ENCODE measurements at places on chromosomes 13 and 19.

DNA sequence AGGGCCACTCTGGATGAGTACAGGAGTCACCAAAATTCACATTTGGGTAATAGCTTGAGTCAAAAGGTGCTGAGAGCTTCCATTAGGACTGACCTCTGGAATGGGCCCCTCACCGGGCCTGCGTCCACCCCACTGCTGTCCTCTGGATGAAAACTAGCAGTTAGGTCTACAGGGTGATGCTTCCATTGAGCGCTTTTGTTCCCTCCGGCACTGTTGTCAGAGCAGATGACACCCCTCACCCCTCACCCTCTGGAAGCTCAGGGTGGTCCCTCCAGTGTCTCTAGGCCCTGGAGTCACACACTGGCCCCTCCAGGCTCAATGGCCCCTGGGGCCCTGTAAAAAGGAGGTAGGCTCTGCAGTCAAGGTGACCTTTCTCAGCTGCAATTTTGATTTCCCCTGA, 187.8 kb upstream of the GPR12 start:
- no peaks in the 10 kb centered on the region for H3K4me1 ChIP-seq
- H3K36me3 ChIP-seq: no peaks in the 10 kb centered on the region
- H3K4me3 ChIP-seq: no peak overlapping the region

GRCh38 chr13:98539666-98540065, 37.2 kb downstream of the STK24 start:
- H3K36me3 ChIP-seq: no peaks in the 10 kb centered on the region

- peak overlapping the region; percentile 58 for H3K27ac ChIP-seq
- peaks cover 9% of the 10 kb centered on the region for H3K4me1 ChIP-seq
- DNase-seq: peak; percentile 94
- no peaks in the 10 kb centered on the region for H3K27me3 ChIP-seq
- no peak overlapping the region for H3K4me3 ChIP-seq
These were observed 19.3 kb downstream of the GNA15 start for GRCh38 chr19:3154957-3155736.

GRCh38 chr13:38637576-38637975, 49.3 kb upstream of the FREM2 start:
- no peaks in the 10 kb centered on the region for H3K27me3 ChIP-seq
- H3K4me1 ChIP-seq: no peaks in the 10 kb centered on the region
- H3K27ac ChIP-seq: no peak overlapping the region
- no peak overlapping the region for H3K4me3 ChIP-seq

GRCh38 chr19:41019346-41019745, 28.3 kb downstream of the CYP2B6 start:
- no peak for DNase-seq
- no peaks in the 10 kb centered on the region for H3K27me3 ChIP-seq

DNA sequence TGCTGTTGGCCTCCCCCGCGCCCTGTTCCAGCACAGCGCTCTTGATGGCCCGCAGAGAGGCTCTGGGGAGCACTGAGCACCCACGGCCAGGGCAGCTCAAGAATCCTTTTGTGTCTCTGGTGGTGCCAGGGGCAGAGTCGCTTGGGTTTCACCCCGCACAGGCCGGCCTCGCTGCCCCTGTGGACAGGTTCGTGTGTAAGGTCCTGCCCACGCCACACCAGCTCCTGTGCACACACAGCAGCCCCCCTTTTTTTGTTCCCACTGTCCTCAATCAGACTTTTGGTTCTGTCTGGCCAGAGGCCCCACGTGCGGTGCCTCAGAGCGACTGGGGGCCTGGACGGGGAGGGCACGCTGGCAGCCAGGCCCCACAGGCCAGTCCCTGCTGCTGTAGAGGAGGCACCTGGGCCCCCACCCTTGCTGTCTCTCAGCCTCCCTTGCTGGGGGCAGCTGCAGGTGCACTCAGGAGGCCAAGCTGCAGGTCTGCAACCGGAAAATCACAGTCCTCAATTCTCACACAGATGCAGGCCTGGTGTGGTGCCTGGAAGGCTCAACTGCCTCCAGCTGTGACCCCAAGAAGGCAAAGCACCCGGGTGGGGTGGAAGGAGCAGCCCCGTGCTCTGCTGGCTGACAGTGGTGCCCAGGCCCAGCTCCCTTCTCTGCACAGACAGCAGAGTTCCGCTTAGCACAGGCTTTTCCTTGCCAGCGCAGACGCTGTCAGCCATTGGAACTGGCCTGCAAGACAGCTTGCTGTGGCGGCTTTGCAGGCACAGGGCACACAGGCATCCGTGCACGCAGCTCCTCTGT, 12.6 kb upstream of the F7 start:
- H3K27me3 ChIP-seq: no peaks in the 10 kb centered on the region
- no peak for DNase-seq
- H3K4me1 ChIP-seq: no peaks in the 10 kb centered on the region
- no peak overlapping the region for H3K27ac ChIP-seq
- no peaks in the 10 kb centered on the region for H3K36me3 ChIP-seq
- no peak overlapping the region for H3K4me3 ChIP-seq

GRCh38 chr13:30435911-30436451, 13.7 kb downstream of the UBE2L5 start:
- no peak overlapping the region for H3K4me3 ChIP-seq
- DNase-seq: no peak
- no peaks in the 10 kb centered on the region for H3K4me1 ChIP-seq
- H3K27ac ChIP-seq: no peak overlapping the region

DNA sequence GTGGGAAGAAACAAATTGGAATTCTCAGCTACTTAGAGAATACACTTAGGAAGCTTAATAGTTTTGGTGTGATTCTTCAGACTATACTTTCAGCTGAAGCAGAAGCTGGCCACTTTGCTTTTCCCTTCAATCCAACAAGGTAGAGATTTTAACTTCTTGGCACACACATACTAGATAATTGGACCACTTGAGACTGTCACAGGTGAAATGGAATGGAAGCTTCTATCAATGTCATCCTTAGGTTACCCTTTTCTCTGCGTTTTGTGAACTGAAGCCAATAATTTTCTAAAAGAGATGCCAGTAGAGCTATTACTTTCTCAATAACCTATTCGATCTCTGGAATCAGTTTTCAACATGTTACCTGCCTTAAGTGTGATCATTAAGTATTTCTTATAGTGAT, 405.3 kb downstream of the PCDH20 start:
- no peaks in the 10 kb centered on the region for H3K36me3 ChIP-seq
- no peak overlapping the region for H3K27ac ChIP-seq
- no peaks in the 10 kb centered on the region for H3K27me3 ChIP-seq
- no peak overlapping the region for H3K4me3 ChIP-seq
- no peak for DNase-seq

DNA sequence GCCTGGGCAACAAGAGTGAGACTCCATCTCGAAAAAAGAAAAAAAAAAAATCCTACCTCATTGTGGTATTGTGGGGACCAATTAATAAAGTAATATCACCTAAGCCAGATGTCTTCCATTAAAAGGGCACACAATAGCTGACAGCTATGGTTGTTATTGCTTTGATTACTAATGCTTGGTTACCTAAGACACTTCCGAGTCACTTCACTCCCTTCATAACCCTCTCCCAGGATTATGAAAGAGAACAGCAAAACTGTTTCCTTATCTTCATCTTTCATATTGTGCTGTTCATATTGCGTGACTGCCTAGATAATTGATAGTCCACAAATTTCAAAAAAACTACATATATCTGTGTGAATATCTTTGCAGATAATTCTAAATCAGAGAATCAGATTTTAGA, 10.3 kb upstream of the HSPH1 start:
- no peak for DNase-seq
- peaks cover 6% of the 10 kb centered on the region for H3K4me1 ChIP-seq
- no peaks in the 10 kb centered on the region for H3K27me3 ChIP-seq
- H3K4me3 ChIP-seq: no peak overlapping the region
- H3K36me3 ChIP-seq: no peaks in the 10 kb centered on the region

- peak overlapping the region; percentile 66 for H3K27ac ChIP-seq
- no peak for DNase-seq
- H3K27me3 ChIP-seq: no peaks in the 10 kb centered on the region
- no peaks in the 10 kb centered on the region for H3K36me3 ChIP-seq
- H3K4me3 ChIP-seq: no peak overlapping the region
- peaks cover 55% of the 10 kb centered on the region for H3K4me1 ChIP-seq
These were observed 146.2 kb downstream of the SHISA2 start for GRCh38 chr13:25905611-25906010.

GRCh38 chr19:11540645-11541044, 2.0 kb downstream of the CNN1 start:
- no peak for DNase-seq
- no peak overlapping the region for H3K4me3 ChIP-seq
- no peak overlapping the region for H3K27ac ChIP-seq
- no peaks in the 10 kb centered on the region for H3K27me3 ChIP-seq

DNA sequence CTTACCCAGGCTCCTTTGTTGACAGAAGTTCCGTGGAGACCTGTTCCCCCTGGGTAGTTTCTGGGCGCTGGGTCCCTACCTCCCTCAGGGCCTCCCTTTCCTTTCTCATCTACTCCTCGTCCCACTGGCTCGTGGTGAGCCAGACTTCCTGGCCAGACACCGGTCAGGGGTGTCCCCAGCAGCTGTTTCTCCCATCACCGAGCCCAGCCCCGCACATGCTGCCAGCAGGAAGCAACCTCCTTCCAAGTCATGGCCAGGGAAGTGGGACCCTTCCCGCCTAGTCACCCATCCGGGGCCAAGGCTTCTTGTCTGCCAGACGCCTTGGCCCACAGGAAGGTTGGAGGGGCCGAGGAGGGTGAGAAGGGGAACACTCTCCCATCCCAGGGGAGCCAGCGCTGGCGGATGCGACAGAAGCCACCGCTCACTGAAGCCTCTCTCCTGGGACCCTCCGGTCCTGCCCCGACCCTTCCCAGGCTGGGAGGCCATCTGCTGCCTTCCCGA, 5.7 kb downstream of the PAK4 start:
- no peak overlapping the region for H3K27ac ChIP-seq
- no peak overlapping the region for H3K4me3 ChIP-seq
- no peaks in the 10 kb centered on the region for H3K36me3 ChIP-seq
- no peaks in the 10 kb centered on the region for H3K27me3 ChIP-seq
- H3K4me1 ChIP-seq: no peaks in the 10 kb centered on the region

GRCh38 chr19:1392939-1393530, 8.3 kb downstream of the GAMT start:
- no peak for DNase-seq
- peaks cover 17% of the 10 kb centered on the region for H3K36me3 ChIP-seq
- no peak overlapping the region for H3K4me3 ChIP-seq

GRCh38 chr13:52852444-52852843, 4.0 kb upstream of the PCDH8 start:
- no peaks in the 10 kb centered on the region for H3K36me3 ChIP-seq
- H3K27me3 ChIP-seq: peaks cover 81% of the 10 kb centered on the region
- H3K4me1 ChIP-seq: peaks cover 25% of the 10 kb centered on the region
- no peak overlapping the region for H3K4me3 ChIP-seq
- DNase-seq: no peak

- no peak for DNase-seq
- H3K4me3 ChIP-seq: no peak overlapping the region
- H3K36me3 ChIP-seq: no peaks in the 10 kb centered on the region
- no peak overlapping the region for H3K27ac ChIP-seq
- peaks cover 30% of the 10 kb centered on the region for H3K27me3 ChIP-seq
These were observed 4.2 kb downstream of the LILRB5 start for GRCh38 chr19:54252845-54253244.

- no peaks in the 10 kb centered on the region for H3K4me1 ChIP-seq
- DNase-seq: peak; percentile 4
- H3K4me3 ChIP-seq: no peak overlapping the region
- H3K27me3 ChIP-seq: no peaks in the 10 kb centered on the region
- H3K27ac ChIP-seq: no peak overlapping the region
- no peaks in the 10 kb centered on the region for H3K36me3 ChIP-seq
These were observed 55.2 kb downstream of the SOX21 start for GRCh38 chr13:94657167-94657566.

GRCh38 chr19:3469638-3470499, 10.5 kb downstream of the SMIM24 start:
- H3K27ac ChIP-seq: no peak overlapping the region
- H3K4me3 ChIP-seq: no peak overlapping the region
- peaks cover 3% of the 10 kb centered on the region for H3K27me3 ChIP-seq
- DNase-seq: no peak
- H3K36me3 ChIP-seq: no peaks in the 10 kb centered on the region

- H3K36me3 ChIP-seq: no peaks in the 10 kb centered on the region
- H3K4me1 ChIP-seq: peaks cover 3% of the 10 kb centered on the region
- no peak overlapping the region for H3K27ac ChIP-seq
- no peaks in the 10 kb centered on the region for H3K27me3 ChIP-seq
- H3K4me3 ChIP-seq: no peak overlapping the region
These were observed 7.1 kb downstream of the GPR108 start for GRCh38 chr19:6730153-6730804.

GRCh38 chr13:30142486-30143211, 164.7 kb downstream of the KATNAL1 start:
- peak; percentile 74 for DNase-seq
- H3K27ac ChIP-seq: no peak overlapping the region
- no peaks in the 10 kb centered on the region for H3K36me3 ChIP-seq
- H3K4me1 ChIP-seq: peaks cover 13% of the 10 kb centered on the region
- H3K4me3 ChIP-seq: no peak overlapping the region

- no peaks in the 10 kb centered on the region for H3K4me1 ChIP-seq
- no peak overlapping the region for H3K4me3 ChIP-seq
These were observed 46.8 kb upstream of the URAD start for GRCh38 chr13:28035146-28035782.

GRCh38 chr13:78764665-78765064, 105.7 kb upstream of the OBI1 start:
- no peak for DNase-seq
- peaks cover 2% of the 10 kb centered on the region for H3K4me1 ChIP-seq
- no peak overlapping the region for H3K4me3 ChIP-seq
- no peak overlapping the region for H3K27ac ChIP-seq
- H3K36me3 ChIP-seq: no peaks in the 10 kb centered on the region

GRCh38 chr13:89136678-89137077, 1465.5 kb downstream of the SLITRK5 start:
- no peaks in the 10 kb centered on the region for H3K4me1 ChIP-seq
- DNase-seq: no peak
- no peak overlapping the region for H3K4me3 ChIP-seq
- no peaks in the 10 kb centered on the region for H3K36me3 ChIP-seq

DNA sequence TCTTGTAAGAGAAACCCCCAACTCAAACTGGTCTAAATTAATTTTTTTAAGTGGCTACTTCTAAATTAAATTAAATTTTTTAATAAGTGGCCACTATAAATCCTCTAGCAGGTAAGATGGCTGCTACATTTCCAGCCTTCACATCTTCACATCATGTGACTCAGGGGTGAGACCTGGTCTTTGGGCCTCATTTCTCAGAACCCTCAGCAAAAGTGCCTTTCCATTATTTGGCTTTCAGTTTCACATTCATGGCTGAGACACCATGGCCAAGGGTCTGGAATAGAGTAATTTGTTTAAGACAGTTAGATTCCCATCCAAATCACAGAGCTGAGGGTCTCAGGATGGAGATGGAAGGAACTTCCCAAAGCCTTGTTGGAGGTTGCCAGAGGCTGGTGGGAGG, 47.5 kb downstream of the DCT start:
- no peaks in the 10 kb centered on the region for H3K27me3 ChIP-seq
- no peaks in the 10 kb centered on the region for H3K4me1 ChIP-seq
- no peak for DNase-seq

GRCh38 chr19:30272554-30272953, 99.6 kb upstream of the ZNF536 start:
- no peak for DNase-seq
- H3K4me1 ChIP-seq: no peaks in the 10 kb centered on the region
- no peak overlapping the region for H3K4me3 ChIP-seq

GRCh38 chr13:32261567-32261966, 53.6 kb downstream of the ZAR1L start:
- no peak overlapping the region for H3K4me3 ChIP-seq
- no peaks in the 10 kb centered on the region for H3K27me3 ChIP-seq
- H3K27ac ChIP-seq: no peak overlapping the region
- peak; percentile 79 for DNase-seq
- no peaks in the 10 kb centered on the region for H3K4me1 ChIP-seq

- peaks cover 9% of the 10 kb centered on the region for H3K27me3 ChIP-seq
- no peak overlapping the region for H3K4me3 ChIP-seq
- no peak overlapping the region for H3K27ac ChIP-seq
- no peak for DNase-seq
- H3K36me3 ChIP-seq: no peaks in the 10 kb centered on the region
These were observed 68.5 kb upstream of the GTF3A start for GRCh38 chr13:27355894-27356293.

All from A673 (cell line).